ENCODE measurements at places on chromosomes 1 and 21.

GRCh38 chr1:6911974-6912373 is 126.7 kb downstream of the CAMTA1 start:
- DNase-seq = peak; percentile 9

- no peak for DNase-seq
Measured at GRCh38 chr1:212055333-212055732, 19.8 kb downstream of the DTL start.

GRCh38 chr1:2406451-2407041 is 5.8 kb downstream of the PEX10 start:
- no peak for DNase-seq

DNA sequence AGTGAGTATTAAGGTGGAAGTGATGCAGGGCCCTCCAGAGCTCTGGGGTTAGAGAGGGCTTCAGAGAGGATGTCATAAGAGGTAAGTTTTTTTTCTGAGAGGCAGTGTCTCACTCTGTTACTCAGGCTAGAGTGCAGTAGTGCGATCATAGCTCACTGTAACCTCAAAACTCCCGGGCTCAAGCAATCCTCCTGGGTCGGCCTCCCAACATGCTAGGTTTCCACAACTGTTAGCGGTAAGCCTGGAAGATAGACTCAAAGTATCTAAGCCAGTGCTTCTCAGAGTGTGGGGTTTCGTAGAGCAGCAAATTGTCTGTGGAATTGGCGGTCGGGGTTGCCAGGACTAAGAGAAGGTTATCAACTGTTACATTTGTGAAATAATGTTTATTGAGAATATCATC is 18.6 kb upstream of the IGSF3 start:
- DNase-seq = no peak

GRCh38 chr1:229440851-229441537 is 7.1 kb upstream of the ACTA1 start:
- peak; percentile 60 for DNase-seq

DNA sequence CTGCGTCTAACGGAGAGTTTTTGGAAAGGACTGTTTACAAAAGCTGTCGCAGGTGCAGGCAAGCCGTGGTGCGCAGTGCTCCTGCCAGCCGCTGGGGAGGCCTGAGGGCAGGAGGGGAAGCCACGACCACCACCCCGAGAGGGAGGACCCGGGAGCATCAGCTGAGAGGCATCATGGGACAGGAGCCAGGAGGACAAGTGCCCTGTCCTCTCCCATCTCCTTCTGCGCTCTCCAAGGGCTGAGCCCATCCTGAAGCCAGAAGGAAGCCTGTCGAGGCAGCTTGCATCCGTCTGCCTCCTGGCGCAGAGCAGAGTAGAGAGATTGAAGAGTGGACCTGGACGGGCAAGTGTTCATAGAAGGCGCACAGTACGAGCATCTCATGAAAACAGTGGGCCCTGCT is 310.9 kb downstream of the KIF26B start:
- DNase-seq = no peak

DNA sequence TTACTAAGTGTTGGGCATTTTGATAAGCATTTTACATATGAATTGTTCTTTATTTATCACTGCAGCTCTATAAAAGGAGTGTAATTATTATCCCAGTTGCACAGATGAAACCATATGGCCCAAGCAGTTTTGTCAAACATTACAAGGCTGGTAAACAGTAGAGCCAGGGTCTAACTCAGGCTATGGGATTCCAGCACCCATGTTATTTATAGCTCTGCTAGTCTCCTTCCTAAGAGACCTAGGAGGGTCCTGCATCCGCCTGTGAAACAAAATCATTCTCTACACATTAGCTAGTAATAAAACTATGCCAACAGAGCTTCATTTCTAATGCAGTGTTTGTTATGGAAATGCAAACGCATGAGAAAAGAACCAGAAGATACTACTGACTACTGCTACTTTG is 58.6 kb downstream of the IL23R start:
- DNase-seq = no peak

DNA sequence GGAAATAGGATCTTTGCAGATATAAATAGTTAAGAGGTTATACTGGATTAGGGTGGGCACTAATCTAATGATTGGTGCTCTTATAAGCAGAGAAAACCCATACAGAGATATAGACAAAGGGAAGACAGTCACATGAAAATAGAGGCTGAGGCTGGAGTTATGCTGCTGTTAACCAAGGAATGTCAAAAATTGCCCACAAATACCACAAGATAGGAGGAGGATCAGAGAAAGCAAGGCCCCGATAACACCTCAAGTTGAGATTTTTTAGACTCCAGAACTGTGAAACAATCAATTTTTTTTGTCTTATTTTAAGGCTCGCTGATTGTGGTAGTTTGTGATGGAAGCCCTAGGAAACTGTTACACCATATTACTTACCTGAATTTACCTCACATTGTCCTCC is 513.2 kb downstream of the COL11A1 start:
- DNase-seq = no peak

DNA sequence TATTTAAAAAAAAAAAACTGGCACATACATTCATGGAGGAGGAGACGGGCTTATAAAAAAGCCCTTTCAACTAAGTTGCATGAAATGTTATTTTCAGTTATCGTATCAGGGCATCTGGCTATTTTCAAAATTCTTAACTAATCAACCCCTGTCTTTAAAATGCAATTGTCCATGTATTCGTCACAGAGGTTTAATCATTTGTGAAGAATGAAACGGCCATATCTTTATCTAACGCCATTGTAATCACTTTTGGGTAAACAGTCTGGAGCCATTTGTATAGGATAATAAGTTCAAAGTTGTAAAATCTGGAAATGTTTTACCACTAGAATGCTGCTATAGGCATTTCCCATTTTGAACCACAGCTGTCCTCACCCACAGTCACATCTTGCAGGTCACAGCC is 30.4 kb downstream of the SLC30A10 start:
- peak; percentile 86 for DNase-seq

DNA sequence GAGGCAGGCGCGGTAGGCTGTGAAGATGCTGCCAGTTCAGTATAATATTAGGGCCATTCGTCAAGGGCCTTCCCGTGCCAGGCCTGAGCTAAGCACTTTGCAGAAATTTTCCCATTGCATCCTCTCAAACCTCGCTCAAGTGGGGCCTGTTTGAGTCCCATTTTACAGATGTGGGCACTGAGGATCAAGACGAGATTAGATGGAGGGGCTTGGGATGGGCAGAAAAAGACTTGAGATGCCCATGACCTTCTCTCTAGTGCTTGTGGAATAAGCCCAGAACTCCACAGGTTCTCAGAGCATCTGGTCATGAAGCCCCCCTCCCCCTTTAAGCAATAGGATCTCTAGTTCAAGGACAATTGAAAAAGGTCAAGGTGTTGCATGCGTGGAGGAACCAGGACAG is 9.9 kb downstream of the EPHA8 start:
- no peak for DNase-seq

GRCh38 chr1:233242827-233243483 is 52.6 kb downstream of the PCNX2 start:
- no peak for DNase-seq

DNA sequence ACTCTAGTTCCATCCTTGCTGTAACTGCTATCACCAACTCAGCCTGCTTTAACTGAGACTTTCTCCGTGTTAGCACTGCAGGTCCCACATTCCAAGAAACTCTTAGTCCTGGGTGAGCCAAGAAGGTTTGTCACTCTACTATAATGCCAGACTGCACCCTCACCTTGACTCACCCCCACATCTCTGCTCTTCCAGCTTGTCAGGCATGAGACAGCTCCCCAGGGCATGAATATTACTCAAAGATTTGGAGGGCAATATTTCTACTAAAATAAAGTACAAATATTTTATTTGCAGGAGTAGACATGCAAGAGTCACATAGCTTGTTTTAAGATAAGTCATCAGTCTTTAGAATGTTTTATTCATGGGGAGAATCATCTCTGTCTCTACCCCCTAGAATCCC is 110.2 kb downstream of the MATN1 start:
- DNase-seq = no peak

GRCh38 chr1:11838349-11839272 is 9.0 kb downstream of the NPPA start:
- DNase-seq = peak; percentile 62

- DNase-seq = no peak
Measured at GRCh38 chr21:42543106-42543847, 29.6 kb downstream of the SLC37A1 start.

DNA sequence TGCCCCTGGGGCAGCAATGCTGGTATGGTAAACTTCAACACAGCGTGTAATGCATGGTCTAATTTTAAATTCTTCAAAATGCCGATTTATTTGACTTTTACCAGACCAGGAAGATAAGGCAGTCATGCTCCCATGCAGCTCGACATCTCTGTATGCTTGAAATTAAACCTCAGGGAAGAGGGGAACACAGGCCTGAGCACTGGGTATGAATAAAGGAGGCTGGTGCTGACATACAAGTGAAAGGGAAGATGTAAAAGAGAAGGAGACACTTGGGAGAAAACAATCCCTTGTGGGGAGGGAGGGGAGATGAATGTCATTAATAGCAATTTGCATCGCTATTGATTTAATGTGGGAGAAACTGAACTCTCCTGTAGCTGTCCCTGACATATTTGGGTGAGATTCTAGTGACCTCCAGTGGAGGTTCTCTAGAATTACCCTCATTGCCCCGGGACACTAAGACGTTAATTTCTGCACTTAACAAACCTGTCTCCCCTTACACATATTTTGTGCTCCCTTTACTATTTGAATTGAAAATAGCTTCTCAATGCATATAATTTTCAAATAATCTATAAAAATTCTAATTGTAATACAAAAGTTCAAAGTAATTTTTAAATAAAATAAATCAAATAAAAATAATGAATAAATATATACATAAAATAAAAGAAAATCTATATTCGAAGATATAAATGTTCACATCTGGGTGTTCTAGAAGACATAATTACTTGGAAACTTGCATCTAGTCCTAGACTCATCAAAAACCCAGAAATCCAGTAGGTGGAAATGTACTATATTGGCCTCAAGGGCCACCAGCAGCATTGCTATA is 283.1 kb downstream of the LMX1A start:
- peak; percentile 73 for DNase-seq

GRCh38 chr21:14846621-14847020 is 218.2 kb downstream of the NRIP1 start:
- no peak for DNase-seq

Measured in fibroblast of the aortic adventitia (primary cell).